ENCODE measurements at places on chromosomes 7 and 10.

DNA sequence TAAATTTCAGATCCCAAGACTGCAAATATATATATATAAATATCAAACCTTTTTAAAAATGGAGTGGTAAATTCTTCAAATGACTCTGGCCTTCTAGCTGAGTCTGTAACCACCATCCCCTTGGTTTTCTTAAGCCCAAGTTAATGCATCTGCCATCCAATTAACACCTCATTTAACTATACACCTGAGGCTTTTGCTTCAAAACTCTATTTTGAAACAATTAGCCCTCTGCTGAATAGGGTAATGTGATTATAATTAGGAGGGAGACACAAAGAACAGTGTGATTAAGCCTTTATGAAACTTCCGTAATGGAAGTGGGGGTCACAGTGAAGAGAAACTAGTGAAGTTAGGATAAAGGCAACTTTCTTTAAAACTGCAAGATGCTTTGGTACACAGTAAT lies 83.6 kb downstream of the GPR37 start:
- DNase-seq: no peak

DNA sequence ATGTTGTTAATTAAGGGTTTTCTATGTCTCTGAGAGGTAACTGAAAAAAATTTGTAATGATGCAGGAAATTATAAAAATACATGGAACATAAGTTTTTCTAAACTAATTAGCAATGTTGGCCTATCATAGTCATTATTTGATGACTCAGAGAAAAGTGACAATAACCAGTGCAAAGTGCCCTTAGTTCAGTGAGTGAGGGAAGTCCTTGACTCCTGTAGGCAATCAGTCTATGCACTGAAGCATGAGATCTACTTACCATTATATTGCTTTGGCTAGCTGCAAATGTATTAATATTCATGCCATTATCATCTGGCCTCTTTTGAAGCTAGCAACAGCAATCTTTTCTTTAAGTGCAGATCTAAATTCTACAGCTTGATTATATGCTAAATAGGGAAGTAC lies 40.6 kb downstream of the CCDC172 start:
- no peak for DNase-seq

DNA sequence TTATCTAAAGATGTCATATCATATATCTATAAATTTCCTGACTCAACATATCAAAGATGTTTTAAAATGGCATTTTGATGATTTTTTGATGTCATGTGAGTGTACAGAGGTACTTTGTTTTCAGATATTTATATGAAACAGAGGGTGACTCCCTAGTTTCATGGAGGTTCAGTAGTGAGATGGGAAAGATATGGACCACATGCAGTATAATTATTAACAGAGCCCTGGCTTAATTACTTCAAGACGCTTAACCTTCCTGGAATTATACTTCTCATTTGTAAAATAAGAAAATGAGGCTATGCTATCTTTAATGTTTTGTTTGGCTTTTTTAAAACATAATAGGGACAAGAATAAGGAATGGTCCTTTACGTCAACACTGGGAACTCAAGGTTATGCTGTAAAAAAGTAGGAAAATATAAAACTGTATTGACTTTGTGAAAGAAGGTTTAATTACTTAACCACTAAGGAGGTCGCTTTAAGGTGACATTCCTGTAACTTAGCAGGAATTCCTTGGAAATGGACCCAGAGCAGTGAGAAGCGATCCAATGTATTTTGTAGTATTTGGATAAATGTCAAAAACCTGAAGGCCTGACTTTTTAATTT lies 821.0 kb upstream of the IGFBP3 start:
- no peak for DNase-seq

DNA sequence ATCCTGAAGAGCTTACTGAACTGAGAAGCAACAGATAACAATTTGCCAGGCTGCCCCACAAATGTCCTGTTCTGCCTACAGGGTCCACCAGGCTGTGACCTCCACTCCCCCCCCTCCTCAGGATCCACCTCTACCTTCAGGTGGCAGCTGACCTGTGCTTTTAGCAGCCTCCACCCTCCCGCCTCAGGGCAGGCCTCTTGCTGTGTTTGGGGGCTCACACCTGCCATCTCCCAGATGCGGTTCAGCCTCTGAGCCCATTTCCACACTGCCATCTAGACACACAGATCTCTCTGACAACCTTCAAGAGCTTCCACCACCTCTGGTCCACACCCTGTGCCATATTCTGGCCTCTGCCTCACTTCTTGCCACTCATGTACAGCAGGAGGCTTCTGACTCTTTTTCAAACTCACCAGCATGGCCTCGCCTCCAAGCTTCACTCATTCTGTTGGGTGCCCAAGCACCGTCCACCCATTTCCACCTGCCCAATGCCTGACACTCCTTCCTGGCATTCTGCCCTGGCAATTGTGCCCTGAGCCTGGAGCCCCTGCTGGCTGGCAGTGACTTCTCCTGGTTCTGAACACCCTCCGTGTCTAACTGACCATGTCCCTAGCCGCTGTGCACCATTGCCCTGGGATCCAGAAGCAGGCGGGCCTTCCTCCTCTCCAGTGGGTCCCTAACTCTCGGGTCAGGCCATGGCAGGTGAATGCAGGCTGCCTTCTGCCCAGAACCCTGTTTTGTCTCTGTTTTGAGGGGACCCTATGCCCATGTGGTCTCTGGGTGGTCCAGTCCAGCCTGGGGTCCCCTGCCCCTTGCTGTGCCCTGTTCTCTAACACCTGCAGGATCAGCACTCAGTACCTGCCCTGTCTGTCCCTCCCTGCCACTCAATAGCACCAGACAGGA lies 18.5 kb downstream of the TMEM72 start:
- no peak for DNase-seq

DNA sequence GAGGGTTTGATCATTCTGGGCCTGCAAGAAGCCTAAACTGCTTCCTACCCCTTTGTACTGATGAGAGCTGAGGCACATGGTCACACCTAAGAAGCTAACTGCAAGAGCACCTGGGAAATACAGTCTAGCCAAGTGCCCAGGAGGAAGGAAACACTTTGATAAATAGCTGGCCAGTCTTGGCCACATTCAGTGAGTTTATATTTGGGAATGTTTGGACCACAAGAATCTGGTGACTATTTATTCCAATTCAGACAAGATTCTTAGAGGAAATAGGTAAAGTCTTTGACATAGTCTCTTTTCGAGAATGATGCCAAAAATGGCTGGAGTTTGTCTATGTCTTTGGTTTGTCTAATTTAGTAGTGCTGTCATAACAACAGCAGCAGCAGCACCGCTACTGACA lies 213.6 kb downstream of the KIF20B start:
- DNase-seq: no peak

DNA sequence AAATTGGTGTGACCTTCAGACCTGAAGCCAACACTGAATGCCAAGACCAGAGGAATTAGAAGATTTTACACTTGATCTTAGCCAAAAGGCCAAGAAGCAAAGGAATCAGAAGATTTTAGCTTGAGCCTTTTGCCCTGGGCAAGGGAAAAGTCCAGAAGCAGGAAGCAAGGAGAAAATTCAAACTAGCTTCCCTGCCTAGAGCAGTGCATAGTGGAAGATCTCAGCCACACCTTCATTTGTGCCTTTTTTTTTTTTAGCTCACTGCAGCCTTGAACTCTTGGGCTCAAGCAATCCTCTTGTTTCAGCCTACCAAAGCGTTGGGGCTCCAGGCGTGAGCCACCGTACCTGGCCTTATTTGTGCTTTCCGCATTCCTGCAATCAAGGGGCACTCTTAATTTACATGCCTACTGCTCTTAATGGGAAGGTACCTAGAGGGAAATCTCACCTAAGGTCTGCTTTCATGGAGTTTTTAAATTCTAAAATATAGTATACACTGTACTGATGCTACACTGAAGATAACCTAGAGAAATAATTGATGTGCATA lies 8.3 kb upstream of the PIP4K2A start:
- DNase-seq: no peak

- DNase-seq: peak; percentile 82
Measured at GRCh38 chr7:75866489-75867389, 12.1 kb upstream of the RHBDD2 start.

DNA sequence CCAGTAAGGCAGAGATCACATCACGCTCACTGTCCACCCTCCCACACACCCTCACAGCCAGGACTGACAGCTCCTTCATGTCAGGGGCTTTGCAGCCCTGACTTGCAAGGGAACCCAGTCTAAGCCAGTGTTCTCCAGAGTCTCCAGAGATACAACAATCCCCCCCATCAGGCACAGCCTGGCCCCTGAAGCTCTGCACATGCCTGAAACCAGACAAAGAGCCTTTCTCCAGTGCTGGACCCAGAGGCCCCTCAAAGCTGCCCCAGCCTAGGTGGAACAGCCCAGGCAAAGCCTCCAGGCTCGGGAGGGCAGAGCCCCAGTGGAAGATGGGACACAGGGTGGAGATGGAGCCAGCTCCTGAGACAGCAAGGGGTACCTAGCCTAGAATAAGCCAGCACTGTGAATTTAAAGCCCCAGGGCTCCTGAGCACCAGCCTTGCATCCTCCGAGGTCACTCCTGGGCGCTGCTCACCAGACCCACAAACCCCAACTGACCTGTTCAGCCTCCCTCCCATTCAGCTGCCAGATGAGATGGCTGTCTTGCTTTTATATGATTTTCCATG lies 50.2 kb downstream of the GRID1 start:
- DNase-seq: no peak

DNA sequence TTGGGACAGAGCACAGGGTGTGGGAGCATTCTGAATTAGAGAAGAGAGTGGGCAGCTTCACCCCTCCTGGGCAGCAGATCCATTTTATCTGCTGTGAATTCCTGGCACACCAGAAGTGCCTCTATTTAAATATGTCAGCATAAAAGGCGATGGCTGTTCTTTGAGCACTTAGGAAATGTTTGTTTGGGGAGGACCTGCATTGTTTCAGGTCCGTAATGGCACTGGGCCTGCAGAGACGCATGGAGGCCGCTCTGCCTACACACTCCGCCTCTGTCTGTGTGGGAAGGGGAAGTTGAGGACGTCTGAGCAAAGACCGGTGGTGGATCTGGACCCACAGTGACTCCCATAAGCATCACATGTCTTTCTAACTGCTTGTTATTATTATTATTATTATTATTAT lies 253.2 kb downstream of the CAMK1D start:
- no peak for DNase-seq

GRCh38 chr7:7639421-7639820 lies 1.1 kb upstream of the UMAD1 start:
- peak; percentile 30 for DNase-seq

- DNase-seq: no peak
Measured at GRCh38 chr10:22647244-22647643, 67.1 kb downstream of the PIP4K2A start.

- peak; percentile 60 for DNase-seq
Measured at GRCh38 chr7:96224685-96225084, 97.2 kb downstream of the SLC25A13 start.

GRCh38 chr7:83111391-83111790 lies 51.3 kb downstream of the PCLO start:
- DNase-seq: no peak

GRCh38 chr10:70779088-70779487 lies 6.1 kb downstream of the TBATA start:
- DNase-seq: no peak

DNA sequence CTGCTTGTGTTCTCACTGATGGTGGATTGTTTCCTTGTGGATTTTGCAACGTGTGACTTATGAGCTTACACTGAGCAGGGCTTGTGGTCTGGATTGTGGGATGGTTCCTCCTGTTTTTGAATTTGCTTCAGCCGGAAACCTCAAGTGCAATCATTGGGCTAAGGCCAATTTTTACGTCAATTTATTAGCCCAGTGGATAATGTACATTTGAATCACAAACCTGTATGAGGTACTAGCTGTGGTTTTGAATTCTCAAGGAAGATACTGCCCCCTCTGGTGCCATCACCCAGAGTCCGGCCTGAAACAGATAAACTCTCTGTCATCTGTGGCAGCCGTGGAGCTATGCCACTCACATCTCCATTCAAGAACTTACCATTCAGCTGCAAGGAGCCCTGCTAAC lies 7.3 kb upstream of the ZNF777 start:
- no peak for DNase-seq

DNA sequence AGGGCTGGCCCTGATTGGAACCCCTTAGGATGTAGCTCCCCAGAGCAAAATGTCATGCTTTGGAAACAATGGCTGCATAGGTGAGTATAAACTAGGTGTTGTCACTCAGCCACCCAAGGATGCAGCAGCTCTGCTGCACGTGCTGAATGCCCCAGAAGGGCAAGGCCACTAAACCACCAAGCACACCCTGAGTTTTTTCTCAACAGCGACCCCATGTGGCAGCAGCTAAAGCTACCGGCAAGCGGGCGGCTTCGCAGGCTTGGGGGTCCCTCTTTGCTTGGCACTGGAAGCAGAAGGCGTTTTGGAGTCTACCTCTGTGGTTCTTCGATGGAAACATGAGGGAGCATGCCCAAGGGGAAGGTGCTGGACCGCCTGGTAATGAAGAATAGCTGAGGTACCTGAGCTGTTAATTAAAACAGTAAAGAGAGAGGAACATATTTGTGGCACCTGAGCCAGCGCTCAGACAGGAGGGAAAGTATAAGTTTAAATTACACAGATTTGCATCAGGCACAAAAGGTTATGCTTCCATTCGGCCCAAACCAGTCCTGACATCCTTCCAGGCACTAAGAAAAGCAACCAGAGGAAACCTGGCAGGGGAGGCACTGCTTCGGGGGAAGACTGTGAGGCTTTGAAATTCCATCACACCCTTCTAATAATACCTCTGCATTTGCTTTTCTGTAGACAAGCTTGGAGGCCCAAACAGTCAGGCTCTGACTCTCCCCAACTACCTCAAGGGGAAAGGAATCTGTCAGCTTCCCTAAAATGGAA lies 152.1 kb downstream of the GFRA1 start:
- peak; percentile 19 for DNase-seq

GRCh38 chr7:151432658-151433521 lies 7.1 kb downstream of the CRYGN start:
- peak; percentile 28 for DNase-seq

GRCh38 chr7:91852263-91852741 lies 28.2 kb downstream of the MTERF1 start:
- peak; percentile 79 for DNase-seq

DNA sequence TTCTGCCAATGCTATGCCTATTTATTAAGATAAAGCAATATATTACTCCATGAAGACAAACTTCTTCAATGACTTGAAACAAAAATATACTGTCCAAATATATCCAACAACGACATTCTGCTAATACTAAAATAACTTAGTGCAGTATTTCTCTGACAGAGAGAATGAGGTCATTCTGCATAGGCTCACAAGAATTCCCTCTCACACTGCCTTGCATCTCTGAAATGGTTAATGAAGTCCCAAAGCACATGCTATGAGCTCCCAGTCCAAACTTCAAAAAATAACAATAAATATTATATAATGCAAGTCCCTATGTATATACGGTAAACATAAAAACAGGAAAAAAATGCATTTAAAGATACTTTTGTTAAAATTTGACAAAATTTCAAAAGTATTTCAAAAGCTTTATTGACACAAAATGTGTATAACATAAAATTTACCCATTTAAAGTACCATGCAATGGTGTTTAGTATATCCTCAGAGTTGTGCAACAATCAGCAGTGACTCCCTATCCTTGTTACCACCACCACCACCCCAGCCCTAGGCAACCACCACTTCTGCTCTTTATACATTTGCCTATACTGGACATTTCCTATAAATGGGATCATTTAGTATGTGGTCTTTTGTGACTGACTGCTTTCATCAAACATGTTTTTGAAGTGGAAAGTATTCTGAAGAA lies 27.6 kb downstream of the CHCHD3 start:
- DNase-seq: peak; percentile 38

Measured in hematopoietic multipotent progenitor cell treated with erythropoietin and hydrocortisone succinate and interleukin-3 and kit ligand, for 6 days (in vitro differentiated cells).